Smooth muscle cell of bladder (primary cell): ENCODE measurements at places on chromosomes 5 and 9. TPM values are rescaled to one million over a fixed set of nuclear protein-coding genes. Genes with fewer than 3 reads are reported as not detected.

TRIM7 gene
- 1.2 and 2.8 TPM in 2 replicates for total RNA-seq

TAS2R1 gene
- not detected in 2 replicates for total RNA-seq

TAF11L7 gene
- total RNA-seq = not detected in 2 replicates

INSL4 gene
- total RNA-seq = not detected in 2 replicates
